ENCODE measurements at places on chromosomes 3 and 15.
A peak's percentile ranks its signal among the peaks of the same experiment; 100 is the strongest.

- DNase-seq = peak; percentile 18
Observed at GRCh38 chr3:60086811-60087210, 1037.0 kb upstream of the CFAP20DC start.

- no peak for DNase-seq
Observed at GRCh38 chr3:55935241-55935640, 448.1 kb upstream of the WNT5A start.

DNA sequence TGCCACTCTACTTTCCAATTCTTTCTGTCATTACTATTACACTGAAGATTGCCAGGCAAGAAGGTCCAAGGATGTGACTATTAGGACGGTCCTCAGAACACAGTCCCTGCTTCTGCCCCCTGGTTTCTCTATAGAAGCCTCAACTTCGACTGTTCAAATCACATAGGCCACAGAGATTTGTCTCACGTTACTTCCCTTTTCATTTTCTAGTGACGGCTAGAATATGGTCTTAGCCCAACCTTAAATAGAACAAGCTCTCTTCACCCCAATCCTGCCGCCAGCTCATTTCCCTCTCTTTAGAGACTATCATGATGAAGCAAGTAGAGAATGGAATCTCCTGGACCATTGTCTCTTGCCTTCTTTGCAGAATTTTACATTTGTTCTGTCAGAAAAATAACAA, 84.9 kb downstream of the TIGIT start:
- DNase-seq = no peak

- DNase-seq = no peak
Observed at GRCh38 chr15:68400066-68400456, 31.9 kb downstream of the ITGA11 start.

DNA sequence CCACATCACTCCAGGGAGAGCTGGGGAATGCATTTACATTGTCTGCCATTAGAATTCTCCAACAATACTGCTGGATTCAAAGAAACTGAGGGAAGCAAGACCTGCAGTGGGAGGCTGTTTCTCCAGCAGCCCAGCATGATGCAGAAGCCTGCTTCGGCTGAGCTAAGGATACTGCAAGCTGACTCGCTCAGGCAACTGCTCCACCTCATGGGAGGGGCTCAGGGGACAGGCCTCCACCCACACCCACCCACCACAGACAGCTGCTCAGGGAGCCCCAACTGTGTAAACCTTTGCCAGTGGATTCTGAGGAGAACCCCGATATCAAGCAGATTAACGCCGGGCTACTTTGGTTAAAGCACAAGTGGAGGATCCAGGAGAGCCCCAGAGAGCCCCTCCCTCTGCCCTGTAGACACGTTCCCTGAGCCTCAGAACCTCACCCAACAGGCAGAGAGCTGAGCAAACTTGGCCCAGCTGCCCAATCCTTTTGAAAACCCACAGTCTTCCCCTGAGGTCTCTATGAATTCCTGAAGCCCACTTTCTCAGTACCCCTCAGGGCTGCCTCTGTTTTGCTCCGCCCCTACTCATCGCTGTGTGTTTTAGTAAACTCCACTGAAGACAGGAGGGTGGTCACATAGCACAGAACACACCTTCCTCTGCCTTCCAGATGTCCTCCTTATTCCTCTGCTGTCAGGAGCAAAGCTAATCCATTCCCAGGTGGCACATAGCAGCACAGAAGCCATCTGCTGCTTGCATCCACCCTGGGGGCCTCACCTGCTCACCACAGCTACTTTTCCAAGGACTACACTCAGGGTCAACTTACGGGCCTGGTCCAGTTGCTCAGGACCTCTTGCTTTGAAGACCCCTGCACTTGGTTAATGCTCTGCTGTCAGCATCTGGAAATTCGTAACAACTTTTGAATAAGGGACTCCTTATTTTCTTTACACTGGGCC, 269.0 kb downstream of the ABHD5 start:
- no peak for DNase-seq

DNA sequence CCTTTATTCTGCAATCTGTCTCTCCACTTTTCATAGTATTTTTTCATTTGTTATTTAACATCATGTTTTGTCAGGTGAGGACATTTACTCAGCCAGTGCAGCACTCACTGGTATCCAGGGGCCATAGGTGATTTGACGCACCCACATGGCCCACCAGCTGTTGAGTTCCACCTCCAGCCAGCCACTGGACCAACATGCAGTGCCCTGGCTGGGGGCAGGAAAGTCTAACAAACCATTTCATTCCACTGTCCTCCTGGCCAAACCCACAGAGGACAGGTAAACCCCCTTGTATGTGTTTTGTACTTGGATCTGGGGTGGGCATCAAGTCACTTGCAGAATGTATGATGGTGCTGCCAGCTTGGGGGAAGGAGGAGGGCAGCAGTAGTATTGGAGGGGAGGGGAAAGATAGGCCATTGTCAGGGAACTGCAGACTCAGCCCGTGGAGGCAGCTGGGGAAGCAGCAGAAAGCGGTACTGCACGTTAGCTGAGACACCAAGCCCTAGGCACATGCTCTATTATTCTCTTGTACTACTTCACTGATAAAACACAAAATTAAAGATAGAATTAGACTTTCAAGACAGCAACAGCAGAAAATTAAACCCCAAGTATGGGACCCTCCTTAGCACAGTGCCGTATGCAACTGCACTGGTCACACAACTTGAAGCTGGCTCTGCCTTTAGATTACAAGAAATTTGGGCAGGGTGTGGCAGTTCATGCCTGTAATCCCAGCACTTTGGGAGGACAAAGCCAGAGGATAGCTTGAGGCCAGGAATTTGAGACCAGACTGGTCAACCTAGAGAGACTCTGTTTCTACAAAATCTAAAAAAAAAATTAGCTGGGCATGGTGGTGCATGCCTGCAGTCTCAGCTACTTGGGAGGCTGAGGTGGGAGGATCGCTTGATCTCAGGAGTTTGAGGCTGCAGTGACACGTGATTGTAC, 15.4 kb upstream of the RPL24 start:
- DNase-seq = no peak

DNA sequence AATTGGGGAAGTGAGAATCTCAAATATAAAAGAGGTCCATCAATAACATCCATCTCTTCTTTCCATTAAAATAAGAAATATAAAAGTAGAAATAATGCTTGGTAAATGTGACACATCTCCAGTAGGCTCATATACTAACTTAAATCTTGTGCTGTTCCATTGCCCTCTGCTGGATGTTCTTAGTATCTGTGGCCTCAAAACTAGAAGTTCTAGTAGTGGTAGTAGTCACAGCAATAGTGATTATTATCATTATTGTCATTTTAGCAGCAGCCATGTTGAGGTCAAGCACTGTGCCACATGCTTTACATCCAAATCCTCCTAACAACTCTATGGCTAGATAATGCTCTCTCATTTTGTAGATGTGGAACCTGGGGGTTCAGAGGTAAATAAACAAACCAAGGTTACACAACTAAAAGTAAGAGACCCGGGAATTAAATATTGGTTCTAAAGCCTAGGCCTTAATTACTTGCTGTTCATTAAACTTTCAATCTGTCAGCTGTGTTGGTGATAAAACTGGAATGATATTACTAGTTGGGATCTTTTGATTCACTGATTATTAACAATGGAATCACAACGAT, 20.2 kb upstream of the BTLA start:
- no peak for DNase-seq

DNA sequence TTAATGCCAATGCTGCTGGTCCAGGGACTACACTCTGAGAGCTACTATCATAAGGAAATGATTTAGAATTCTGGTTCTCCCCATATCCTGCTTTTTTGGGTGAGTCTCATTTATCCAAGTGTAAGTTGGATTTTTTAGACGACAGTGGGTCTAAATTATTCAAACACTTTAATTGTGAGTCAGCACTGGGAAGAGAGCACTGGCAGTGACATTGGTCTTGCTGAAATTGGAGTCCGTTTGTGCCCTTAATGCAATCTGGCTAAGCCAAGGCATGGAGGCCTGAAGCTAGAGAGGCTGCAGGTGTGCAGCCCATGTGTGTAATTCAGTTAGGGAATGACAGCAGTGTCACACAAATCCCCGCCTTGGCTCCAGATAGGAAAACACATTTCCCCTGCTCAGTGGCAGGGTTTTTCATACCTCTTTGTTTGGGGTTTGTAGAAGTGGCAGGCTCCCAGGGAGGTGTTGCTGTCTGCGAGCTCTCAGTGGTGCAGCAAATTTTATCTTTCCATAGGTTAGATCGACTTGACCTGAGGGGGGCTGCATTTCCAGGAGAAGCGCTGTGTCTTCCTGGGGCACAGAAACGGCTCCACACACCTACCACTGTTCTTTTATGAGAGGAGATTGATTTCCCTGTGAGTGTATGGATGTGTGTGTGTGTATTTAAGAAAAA, 197.7 kb downstream of the CD47 start:
- no peak for DNase-seq

DNA sequence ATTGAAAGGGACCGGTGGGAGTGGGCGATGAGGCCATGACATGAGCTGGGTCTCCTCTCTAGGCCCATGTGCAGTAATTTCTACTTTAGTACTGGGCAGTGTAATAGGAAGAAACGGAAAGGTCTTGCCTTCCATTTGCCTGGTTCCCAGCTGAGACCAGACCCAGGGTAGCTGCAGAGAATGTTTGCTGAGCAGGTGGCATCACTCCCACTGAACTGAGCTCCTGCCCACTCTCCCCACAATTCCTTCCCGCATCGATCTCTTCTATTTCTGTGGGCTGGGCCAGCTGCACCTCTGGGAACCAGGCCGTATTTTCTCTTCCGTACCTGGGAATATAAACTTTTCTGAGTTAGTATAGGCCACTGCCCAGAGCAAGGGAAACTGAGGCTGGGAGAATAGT, 15.8 kb downstream of the ESYT3 start:
- no peak for DNase-seq

- DNase-seq = no peak
Observed at GRCh38 chr3:178406206-178406605, 130.0 kb upstream of the KCNMB2 start.

- DNase-seq = no peak
Observed at GRCh38 chr15:100775581-100776185, 103.9 kb upstream of the ALDH1A3 start.

GRCh38 chr15:82808634-82809041, 790 bp upstream of the WHAMM start:
- no peak for DNase-seq

DNA sequence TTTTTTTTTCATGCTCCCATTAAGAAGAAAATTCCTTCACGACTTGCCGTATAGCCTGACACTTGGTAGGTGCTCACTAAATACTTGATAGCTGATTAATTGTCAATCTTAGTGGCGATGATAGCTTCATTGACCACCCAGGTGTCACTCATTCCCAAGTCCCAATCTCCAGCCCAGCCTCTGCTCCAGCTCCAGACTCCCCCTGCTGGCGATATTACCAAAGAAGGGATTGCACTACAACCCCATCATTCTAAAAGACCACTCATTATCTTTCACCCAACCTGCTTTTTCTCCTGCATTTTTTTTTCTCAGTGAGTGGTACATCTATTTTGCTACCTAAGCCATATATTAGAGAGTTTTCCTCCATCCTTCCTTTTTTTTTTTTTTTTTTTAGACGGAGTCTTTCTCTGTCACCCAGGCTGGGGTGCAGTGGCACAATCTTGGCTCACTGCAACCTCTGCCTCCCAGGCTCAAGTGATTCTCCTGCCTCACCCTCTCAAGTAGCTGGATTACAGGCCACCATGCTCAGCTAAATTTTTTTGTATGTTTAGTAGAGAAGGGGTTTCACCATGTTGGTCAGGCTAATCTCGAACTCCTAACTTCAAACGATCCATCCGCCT, 19.5 kb upstream of the COMMD2 start:
- DNase-seq = peak; percentile 29

DNA sequence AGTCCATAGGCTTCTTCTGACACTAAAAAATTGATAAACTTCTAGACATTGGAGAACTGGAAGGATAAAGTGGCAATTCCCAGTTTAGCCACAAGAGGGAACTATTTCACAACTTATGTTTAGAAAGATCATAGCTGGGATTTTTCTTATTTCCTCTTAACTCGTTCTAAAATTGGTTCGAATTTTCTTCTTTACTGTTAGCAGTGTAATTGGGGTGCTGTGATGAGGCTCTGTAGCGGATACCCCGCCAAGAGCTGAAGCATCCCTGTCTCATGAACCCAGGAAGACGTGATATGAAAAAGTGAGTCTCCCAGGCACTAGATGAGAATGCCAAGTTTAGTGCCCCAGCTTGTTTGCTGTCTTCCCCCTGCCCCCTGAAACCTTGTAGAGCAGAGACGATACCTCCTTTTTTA, 85.1 kb downstream of the PDCD6IP start:
- DNase-seq = no peak

DNA sequence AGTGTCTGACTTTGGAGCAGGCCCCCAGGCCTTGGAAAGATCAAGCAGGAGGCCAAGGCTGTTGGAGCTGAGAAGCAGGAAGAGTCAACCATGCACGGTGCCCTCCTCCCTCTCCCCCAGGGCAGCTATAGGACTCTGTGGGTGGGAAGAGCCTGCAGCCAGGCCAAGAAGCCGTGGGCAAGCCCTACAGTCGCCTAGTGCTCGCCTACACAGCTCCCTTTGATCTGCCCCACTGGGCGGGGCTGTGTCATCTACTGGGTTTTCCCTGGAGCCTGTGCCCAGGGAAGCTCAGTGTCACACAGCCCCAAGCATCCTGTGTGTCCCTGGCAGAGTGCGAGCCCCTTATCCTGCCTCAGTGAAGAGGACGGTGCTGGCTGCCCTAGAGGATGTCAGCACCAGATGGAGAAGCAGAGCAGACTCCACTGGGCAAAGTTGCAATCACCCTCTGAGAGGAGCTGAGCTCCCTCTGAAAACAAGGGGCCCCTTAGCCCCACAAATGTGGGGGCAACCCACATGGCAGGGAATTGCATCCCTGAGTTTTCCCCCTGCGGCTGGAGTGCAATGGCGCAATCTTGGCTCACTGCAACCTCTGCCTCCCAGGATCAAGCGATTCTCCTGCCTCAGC, 72.2 kb downstream of the KLF13 start:
- DNase-seq = no peak

DNA sequence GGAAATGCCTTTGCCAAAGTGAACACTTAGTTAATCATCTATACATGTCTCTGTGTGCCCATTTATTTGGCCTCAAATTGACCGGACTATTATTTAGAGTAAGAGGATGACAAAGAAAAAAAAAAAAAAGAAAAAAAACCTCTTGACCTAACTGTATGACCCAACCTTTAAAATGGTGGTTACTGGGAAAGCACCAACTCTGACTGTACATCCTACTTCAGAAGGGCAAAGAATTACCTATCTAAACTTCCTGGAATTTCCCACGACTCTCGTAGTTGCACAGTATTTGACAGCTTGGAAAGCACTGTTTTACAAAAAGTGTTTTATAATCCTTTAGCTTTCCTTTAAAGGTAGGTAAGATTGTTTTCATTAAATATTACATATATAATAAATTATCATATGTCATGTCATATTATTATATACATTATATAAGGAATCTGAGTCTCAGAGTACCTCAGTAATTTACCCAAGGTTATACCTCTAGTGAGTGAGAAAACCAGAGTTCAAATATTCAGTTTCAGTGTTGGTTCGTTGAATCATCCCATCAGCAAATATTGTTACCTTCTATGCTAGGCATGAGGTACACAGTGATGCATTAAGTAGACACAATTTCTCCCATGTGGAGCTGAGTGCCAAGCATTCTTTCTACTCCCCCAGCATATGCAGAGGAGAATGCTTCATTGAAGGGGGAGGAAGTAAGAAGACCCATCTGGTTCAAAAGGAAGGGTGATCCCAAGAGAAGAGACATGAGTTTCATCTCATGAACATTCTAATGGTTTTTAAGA, 5.0 kb downstream of the BCL2A1 start:
- DNase-seq = no peak
